ENCODE measurements at places on chromosomes 16 and 17.

GRCh38 chr16:67192781-67193361 is 916 bp downstream of the E2F4 start:
- no peak for DNase-seq

DNA sequence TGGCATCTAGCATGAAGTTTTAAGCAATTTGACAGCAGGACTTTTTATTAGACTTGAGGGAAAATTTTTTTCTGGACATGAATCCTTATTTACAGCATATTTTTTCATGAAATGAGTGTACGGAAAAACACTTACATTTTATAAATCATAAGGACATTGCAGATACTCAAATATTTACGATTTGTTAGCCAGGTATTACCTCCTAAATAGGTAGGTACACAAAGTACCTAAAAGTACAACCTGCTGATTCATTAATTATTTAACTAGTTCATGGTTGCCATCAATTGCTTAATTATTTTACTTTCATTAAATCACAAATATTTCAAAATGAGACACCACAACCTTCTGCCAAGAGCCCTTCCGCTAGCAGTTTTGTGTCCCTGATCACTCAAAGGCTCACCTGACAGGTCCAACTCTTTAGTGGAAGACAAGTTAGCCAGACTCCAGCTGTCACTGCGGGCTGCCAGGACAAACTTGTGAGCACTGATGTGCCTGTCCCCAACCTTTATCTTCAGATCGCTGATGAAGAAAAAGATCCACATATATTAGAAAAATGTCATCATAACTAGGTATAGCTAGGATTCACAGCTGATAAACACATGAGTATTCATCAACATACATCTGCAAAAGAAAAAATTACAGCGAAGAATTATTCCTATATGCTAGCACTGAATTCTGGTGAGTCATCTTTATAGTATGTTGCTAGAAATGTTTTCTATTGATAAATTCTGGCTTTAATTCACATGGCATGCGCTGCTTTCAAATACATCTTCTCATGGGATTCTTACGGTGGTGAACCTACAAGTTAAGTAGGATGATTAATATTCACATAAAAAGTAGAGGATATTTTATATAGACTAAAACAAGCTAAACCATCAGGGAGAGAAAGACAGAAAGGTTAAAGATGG is 28.2 kb downstream of the ANKFY1 start:
- DNase-seq, result no peak

GRCh38 chr16:3458278-3458851 is 14.9 kb downstream of the NAA60 start:
- peak; percentile 11 for DNase-seq

DNA sequence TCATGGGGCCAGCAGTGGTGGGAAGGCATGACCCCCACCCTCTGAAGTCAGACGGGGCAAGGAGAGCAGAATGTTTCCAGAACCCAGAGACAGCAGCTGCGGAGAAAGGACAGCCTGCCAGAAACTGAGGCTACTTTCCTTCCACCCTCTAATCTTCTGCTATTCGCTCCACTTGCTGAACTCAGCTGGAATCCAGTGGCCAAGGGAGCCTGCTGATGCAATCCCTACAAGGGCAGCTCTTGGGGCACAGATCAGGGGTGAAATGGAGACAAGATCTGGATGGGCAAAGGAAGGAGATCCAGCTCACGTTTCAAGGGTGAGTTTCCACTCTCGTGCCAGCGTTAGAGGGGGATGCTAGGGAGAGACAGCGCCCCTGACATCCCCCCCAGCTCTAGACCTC is 479.1 kb downstream of the SLC39A11 start:
- DNase-seq, result no peak

DNA sequence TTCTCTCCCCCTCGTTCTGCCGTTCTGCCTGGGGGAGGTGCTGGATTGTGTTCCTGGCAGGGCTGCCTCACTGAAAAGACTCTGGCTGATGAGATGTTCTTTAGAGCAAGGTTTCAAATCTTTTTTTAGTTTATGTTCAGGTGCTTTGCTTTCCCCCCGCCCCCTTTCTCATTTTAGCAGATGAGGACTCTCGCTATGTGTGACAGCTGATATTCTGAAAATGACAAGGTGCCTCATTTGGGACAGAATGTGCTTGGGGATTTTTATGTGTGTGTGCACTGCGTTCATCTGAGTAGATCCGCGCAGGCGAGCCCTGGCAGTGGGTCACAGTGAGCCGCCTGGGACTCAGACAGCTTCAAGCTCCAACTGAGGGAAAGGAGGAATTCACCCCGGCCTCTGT is 205.9 kb downstream of the HS3ST4 start:
- DNase-seq, result no peak

DNA sequence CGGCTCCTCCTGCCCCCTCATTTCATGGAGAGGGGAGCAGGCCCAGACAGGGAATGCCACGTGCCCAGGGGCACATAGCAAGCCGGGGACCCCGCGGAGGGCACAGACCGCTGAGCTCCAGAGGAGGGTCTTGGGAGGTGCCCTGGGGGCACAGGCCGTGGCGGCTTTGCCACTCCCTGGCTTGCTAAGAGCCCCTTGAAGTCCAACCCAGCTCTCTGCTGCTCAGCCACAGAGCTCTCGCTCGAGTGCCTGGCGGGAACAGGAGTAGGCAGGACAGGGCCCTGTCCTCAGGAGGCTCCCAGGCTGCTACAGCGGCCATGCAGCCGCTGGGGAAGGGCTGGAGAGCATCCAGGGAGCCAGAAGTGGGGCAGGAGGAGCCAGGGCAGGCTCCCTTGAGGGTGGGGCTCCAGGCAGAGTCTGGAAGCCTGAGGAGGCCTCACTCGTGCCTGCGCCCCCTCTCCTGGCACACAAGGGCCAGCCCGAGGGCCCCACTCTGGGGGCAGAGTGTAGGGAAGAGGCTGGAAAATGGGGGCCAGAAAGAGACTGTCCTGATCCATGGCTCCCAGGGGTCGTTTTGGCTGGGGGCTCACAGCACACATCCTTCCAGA is 4.4 kb upstream of the RAB26 start:
- DNase-seq, result no peak

DNA sequence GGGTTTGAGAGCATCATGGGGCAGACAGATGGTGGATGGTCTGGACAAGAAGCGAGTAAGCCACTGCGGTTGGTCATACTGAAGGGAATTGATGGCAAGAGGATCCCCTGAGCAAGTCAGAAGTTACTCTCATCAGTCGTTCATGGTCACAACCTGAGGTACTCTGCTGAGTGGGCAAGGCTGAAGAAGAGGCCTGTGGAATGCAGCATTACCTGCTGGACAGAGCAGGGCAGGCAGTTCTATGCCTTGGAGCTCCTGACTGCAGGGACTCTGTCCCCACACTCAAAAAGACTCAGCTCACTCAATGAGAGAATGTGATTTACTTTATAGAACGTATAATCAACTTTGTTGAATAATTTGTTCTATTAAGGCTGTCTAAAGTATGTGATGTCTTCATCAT is 28.3 kb downstream of the ALDH3A2 start:
- DNase-seq, result no peak

DNA sequence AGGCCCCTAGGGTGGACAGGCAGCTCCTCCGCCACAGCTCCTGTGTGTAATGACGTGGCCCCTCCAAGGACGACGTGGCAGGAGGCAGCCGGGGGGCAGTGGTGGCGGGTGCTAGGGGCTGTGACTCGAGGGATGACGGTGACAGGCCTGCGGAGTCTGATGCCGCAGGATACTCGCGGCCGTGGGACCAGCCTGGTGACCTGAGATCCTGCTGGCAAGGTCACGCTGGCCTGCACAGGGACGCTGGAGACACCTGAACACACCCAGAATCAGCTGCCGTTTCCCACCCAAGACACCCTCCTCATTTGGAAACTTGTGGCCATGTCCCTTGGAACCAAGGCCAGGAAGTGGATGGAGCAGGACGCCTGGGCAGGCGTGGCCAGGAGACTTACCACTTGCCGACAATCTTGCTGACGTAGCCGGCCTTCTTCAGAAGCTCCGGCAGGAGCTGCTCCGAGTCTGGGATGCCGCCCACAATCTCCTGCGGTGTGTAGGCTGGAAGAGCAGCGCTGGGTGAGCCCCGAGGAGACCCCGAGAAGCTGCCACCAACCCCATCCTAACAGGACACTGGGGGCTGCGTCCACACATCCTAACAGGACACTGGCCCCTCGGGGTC is 16.0 kb downstream of the GALNS start:
- DNase-seq, result no peak

DNA sequence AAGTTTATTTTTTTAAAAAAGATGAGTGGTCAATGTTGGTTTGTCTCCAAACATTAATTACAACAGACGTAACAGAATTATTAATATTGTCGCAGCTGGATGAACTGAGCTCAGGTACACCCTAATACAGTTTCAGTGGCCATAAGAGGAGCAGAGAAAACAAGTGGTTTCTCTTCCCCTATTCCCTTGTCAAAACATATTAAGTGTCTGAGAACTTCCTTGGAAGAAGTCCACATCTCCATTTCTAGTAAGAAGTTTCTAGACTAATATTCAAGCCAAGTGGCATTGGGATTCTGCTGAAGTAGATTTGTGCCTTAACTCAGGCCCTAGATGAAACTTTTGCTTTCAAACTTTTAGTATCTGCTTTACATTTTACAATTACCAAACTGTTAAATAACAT is 47.7 kb downstream of the GNA13 start:
- no peak for DNase-seq

- DNase-seq, result no peak
These were observed 61.1 kb upstream of the CIBAR2 start for GRCh38 chr16:85173146-85173980.

DNA sequence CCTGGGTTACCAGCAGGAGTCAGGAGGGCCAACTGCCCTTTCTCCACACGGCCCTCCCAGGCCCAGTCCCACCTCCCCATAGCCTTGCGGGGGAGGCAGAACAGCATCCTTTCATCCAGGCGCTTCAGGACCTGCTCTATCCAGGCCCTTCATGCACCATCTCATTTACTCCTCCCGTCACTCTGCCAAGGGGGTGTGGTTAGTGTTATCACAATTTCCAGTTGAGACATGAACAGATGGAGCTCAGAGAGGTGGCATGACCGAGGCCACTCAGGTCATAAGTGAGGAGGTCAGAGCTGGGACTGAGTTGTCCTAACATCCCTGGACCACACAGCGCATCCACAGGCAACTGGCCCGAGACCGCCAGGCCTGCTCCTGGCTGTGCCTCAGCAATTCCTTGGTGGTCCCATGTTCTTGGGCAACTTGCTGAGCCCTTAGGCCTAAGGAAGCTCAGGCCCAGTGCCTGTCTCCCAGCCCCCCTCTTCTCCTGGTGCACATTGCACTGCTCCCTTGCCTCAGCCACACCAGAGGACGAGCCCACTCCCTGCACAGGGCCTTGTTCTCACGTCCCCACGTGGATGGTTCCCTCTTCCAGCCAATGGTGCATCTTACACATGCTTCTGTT is 23.8 kb downstream of the C17orf100 start:
- no peak for DNase-seq

- no peak for DNase-seq
These were observed 11.0 kb upstream of the MVD start for GRCh38 chr16:88673716-88674379.

DNA sequence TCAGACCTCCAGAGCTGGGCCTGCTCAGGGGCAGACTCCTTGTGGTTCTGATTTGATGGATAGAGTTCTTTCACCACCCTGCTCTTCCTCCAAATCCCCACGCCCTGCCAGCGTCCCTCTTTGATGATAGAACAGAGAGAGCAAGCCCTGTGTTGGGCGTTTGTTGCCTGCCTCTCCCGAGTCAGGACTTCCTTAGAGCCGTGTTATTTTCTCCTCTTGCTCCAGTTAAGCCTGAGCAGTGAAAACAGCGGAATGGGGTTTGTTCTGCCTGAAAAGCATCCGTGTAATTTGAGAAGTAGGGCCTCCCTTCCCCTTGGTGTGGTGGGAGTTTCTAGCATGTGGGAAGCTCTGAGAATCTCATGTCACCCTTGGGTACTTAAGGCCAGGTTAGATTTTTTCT is 22.1 kb downstream of the TMEM94 start:
- DNase-seq, result no peak

DNA sequence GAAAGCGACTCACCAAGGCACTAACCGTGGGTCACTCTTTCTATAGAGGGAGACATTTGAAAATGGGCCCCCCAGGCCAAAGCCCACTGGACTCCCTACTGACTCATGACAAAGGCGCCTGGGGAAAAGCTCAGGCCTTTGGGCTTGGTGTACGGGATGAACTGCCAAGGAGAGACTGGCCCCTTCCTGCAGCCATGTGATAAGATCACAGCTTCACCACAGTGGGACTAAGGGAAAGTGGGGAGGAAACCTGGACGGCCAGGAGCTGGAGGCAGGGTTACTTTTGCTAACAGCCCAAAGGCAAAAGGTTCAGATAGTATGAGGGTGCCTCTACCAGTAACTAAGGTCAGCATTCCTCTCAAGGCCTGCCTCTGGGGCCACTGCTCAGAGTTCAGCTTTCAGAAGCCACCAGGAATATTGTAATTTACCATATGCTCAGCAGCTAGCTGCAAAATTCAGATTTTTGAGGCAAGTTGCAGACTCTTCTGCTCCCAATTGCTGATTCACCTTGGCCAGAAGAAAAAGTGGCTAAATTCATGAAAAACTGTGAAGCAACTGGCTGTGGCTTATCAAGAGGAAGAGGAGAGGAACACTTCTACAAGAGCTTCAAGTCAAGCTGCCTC is 37.1 kb upstream of the SLC25A19 start:
- DNase-seq, result no peak

GRCh38 chr16:81415751-81416150 is 28.9 kb upstream of the CMIP start:
- DNase-seq, result no peak

DNA sequence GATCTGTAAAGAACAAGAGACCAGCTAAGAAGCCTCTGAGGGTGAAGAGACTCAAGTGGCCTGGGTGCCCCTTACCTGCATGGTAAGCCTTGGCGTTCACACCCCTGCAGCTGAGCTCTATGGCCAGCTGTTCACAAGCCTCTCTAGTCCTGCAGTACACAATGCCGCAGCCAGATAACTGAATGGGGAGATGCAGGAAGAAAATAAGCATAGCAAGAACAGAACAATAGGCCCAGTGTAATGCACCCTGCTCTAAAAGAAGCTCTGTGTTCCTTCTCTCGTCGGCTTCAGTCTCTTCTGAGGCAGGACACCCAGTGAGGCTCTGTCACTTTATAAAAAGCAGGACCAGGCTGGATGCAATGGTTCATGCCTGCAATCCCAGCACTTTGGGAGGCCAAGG is 5.4 kb downstream of the RECQL5 start:
- peak; percentile 56 for DNase-seq

- DNase-seq, result no peak
These were observed 448.6 kb upstream of the RBFOX1 start for GRCh38 chr16:6884002-6884401.

- DNase-seq, result no peak
These were observed 11.7 kb downstream of the TMEM100 start for GRCh38 chr17:55710829-55711496.

DNA sequence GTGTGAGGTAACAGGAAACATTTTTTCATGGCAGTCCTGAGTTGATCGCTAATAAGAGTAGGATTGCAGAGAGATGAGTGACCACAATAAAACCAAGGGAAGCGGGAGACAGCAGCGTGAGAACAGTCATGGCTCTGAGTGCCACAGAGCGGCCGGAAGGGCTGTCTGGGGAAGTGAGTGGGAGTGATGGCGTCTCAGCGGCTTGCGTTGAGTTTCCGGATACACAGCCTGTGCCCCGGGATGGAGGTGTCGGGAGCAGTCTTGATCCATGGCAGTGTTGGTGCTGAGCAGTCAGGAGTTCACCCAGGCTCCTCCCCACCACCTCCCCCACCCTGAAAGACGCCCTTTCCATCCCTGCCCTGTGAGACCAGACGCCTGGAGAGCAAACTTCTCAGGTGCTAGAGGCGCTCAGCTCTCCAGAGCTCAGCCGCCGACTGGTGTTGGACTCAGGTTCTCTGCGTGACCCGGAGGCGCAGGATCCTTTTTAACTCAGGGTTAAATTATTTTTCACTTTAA is 59.8 kb downstream of the BANP start:
- no peak for DNase-seq

GRCh38 chr17:81939218-81939617 is 2.1 kb upstream of the PYCR1 start:
- no peak for DNase-seq

GRCh38 chr17:81173762-81174155 is 7.7 kb upstream of the AATK start:
- DNase-seq, result no peak
